SK-N-MC (cell line): ENCODE measurements at places on chromosomes 11 and 22.

- DNase-seq = no peak
Measured at GRCh38 chr11:62387381-62387780, 31.5 kb upstream of the SCGB1A1 start.

DNA sequence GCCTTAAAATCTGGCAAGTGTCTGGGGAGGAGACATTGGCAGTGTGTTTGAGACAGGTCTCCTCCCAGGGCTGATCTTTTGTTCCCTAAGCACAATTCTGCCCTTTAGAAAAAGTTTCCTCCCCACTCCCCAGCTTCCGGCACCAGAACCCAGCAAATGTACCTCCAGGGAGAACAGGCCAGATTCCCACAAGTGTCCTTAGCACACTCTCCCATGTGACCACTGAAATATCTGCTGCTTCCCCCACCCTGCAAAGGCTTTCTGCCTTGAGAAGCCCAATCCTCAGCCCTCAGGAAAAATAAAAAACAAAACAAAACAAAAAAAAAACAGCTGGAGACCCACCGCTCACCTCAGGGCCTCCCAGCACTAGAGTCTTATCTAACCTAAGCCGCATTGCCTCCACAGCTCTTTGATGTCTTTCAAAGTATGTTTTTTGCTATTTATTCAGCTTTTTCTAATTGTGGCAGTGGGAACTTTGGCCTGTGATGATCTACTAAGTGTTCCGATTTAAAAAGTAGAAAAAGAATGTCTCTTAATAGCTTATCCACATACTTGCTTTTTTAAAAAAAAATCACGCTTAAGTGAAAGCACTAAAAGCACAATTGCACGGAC lies 29.0 kb upstream of the FBLN1 start:
- DNase-seq = no peak

GRCh38 chr11:130582981-130583380 lies 134.5 kb downstream of the ADAMTS15 start:
- no peak for DNase-seq

- no peak for DNase-seq
Measured at GRCh38 chr11:110606415-110606814, 105.8 kb downstream of the ARHGAP20 start.

DNA sequence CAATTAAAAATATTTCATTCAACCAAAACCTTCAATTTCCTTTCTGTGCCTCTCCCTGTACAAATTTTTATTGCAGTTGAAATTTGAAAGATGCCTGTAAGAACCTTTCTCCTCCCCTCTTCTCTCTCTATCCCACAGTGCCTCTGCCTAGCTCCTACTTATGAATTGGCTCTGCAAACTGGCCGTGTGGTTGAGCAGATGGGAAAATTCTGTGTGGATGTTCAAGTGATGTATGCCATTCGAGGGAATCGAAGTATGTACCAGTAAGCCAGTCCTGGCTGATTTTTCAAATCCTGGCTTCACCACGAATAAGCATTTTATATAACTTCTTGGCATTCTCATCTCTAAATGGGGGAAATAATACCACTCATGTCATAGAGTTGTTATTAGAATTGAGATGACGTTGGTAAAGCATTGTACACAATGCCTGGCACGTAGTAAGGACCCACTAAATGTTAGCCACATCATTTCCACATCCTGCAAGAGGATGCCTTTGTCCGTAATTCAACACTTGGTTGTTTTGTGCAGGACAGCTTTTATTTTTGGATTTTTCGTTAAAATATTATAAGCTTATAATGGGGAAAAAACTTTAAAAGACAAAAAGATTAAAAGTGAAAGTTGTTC lies 6.0 kb downstream of the DDX25 start:
- no peak for DNase-seq

- no peak for DNase-seq
Measured at GRCh38 chr22:23509571-23510302, 70.4 kb downstream of the IGLL1 start.

GRCh38 chr22:23064381-23065068 lies 5.8 kb upstream of the GNAZ start:
- DNase-seq = no peak

DNA sequence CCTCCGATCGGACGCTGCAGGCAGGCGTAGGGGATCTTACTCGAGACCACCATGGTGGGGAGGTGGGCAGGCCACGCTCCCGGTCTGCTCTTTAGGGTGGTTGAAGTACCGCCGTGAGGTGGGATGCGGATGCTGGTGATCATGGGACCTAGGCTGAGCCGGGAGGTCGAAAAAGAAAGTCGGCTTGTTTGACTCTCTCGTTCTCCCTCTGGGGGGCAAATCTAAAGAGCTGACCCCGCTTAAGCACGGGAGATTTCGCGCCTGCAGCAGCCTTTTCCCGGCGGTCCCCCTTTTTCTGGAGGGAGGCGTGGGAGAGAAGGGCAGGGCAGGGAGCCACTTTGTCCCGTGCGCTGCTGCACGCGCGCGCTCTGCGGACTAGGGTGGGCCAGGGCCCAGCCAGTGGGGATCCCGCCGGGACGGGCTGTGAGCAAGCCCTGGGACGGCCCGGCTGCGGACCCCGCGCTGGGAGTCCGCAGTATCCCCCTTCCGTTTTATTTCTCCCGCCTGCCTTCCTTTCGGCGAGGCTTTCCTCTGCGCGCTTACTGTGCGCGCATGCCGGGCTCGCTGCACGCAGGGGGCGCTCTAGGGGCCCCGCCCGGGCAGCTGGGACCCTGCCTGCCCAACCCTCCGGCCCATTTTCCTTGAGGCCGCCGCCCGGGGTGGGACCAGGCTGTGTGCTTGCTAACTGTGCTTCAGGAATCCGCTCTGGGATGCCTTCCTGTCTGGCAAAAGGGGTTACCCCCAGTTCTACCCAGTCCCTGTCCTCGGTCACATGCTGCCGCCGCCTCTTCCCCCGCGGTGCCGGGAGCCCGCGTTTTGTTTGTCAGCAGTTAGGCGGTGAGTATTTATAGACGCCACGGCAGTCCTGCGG lies 81.0 kb downstream of the PRR5L start:
- DNase-seq = no peak

- no peak for DNase-seq
Measured at GRCh38 chr11:1076061-1076665, 1.5 kb downstream of the MUC2 start.

- no peak for DNase-seq
Measured at GRCh38 chr11:30393012-30393411, 70.1 kb downstream of the ARL14EP start.

DNA sequence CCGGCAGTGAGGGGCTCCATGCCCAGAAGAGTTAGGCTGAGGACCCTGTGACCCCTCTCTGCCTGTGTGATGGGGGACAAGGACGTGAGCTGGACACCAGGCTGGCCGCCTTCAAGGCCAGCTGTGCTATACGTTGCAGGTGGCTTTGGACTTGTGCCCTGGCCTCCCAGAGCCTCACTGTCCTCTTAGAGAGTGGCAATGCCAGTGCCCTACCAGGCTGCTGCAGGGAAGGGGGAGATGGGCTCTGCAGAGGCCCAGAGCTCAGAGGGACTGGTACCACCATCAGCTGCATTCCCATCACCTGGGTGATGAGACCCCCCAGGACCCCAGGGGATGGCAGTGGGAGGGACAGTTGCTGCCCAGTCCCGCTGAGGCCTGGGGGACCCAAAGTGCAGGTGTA lies 90.4 kb upstream of the SHISAL1 start:
- no peak for DNase-seq

DNA sequence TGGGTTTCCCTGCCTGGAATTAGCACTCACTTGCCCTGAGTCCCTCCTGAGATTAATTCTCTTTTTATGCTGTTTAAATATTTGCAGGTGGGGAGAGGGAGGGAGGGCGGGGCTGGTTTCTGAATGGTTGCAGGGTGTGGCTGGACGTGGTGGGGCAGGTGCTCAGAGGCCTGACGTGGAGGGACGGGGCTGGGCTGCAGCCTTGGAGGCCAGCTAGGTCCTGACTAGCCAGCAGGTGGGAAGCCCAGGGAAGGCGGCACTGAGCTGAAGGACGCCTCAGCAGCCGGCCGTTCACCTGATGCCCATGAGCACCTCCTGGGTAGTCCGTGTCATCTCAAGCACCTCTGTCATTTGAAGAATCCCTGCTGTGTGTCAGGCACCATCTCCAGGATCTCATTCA lies 21.3 kb downstream of the SGSM1 start:
- no peak for DNase-seq

DNA sequence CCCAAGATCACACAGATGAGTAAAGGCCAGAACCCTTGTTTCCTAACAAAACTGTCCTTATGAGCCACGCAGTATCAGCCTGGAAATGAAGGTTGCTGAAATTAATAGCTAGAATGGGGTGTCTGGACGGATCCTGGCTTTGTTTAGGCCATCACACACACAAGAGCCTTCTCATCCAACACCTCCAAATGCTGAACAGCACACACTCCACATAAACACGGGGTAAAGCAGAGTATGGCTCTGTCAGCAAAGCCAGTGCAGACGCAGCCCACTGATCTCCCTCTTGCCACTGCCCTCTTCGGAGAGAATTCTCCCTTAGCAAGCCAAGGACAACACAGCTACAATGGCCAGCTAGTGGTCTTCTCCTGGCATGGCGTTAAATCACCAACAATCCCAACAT lies 392.6 kb upstream of the SYN3 start:
- DNase-seq = no peak

GRCh38 chr11:73288873-73289707 lies 17.0 kb downstream of the P2RY6 start:
- DNase-seq = peak; percentile 12

- no peak for DNase-seq
Measured at GRCh38 chr22:30270832-30271231, 4.2 kb upstream of the OSM start.

- no peak for DNase-seq
Measured at GRCh38 chr11:66194391-66194790, 74.0 kb upstream of the RAB1B start.

GRCh38 chr11:82523141-82523540 lies 210.5 kb downstream of the FAM181B start:
- DNase-seq = peak; percentile 85

- no peak for DNase-seq
Measured at GRCh38 chr11:68296344-68297051, 15.9 kb upstream of the LRP5 start.

GRCh38 chr11:116729501-116730240 lies 43.1 kb downstream of the BUD13 start:
- no peak for DNase-seq

GRCh38 chr22:31728857-31729256 lies 21.1 kb downstream of the PRR14L start:
- no peak for DNase-seq

- no peak for DNase-seq
Measured at GRCh38 chr11:93248602-93249001, 50.8 kb upstream of the SLC36A4 start.

- no peak for DNase-seq
Measured at GRCh38 chr11:92227230-92227814, 2.7 kb downstream of the FAT3 start.

DNA sequence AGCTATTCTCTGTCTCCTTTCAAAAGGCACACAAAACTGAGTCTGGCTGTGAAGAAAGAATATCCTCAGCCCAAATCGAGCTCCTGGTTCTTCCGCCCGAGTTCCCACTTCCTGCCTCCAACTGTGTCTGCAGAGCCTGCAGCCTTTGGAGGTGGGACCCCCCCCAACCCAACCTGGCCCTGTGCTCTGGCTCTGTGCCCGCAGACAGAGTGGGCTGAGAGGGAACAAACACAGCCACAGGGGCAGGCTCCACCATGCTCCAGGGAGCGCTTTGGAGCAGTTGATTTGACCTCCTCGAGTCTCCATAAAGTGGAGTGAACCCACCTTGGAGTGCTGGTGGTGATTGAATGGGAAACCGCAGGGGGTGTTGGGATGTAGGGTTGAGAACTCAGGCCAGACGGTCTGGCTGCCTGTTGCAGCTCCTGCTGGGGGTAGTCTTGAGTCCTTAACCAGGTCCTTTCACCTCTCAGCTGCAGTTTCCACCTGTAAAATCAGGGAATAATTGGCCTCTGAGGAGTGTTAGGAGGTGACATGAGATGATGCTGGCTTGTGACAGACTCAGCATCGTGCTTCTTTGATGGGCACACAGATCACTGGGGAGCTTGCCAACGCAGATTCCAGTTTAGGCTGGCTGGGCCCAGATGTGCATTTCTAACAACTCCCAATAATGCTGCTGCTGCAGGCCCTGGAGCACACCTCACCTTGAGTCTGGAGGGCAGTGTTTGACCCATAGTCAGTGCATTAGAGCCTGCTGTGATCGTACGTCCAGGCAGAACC lies 11.4 kb downstream of the DAGLA start:
- no peak for DNase-seq

DNA sequence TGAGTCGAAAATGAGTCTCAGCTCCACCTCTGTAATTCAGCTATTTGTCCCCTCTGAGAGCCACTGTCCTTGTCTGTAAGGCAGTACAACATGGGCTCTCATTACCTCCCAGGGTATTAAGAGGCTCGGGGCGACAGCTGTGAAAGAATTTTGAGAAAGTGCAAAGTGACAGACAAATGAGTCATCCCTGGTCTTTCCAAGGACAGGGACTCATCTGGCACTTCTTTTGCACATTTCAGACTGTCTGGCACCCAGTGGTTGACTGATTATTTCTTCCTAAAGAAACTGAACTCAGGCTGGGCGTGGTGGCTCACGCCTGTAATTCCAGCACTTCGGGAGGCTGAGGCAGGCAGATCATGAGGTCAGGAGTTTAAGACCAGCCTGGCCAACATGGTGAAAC lies 62.1 kb upstream of the ARFGAP3 start:
- no peak for DNase-seq

GRCh38 chr22:23273445-23274145 lies 93.3 kb downstream of the BCR start:
- DNase-seq = no peak

DNA sequence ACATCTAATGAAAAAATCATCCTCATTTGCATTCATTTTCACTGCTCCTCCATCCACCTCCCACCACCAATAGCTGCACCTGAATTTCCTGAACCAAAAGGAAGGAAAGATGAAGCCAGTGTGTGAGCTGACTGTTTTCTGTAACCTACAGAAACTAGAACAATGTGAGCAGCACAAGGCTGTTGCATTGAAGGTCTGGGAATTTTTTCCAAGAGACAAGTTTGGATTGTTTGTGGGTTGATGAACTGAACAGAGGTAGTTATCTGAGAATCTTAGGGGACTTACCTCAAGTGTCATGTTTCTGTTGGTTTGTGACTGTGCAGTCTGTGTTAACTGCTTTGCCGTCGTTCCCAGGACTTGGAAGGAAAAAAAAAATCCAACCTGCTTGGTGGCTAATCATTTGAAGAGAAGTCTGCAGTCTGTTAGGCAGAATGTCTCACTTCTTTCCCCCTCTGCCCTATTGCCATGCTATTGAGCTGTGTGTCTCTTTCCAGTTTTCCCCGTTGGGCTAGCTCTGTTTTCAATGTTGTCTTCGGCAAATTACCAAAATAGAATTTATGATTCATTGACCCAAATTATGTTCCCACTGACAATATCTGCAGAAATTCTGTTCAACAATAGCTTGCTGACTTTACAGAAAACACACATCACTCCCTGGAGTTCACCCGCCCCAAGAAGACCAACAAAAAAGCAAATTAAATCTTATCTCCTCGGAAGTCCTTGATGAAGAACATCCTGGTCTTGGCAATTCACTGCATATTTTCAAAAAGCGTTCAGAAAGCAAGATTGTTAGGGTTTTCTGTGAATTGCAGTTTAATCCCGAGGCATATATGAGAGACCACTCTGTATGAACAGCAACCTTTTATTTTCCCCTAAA lies 76.0 kb downstream of the SC5D start:
- no peak for DNase-seq

- DNase-seq = no peak
Measured at GRCh38 chr22:27438271-27438980, 363.1 kb downstream of the MN1 start.

- DNase-seq = no peak
Measured at GRCh38 chr11:8624698-8625097, 30.7 kb upstream of the STK33 start.
